ENCODE measurements at places on chromosomes 2 and 18. TPM values are rescaled to one million over a fixed set of nuclear protein-coding genes. Genes with fewer than 3 reads are reported as not detected.

Gene EPB41L5
- 48.7 TPM for total RNA-seq

DNA sequence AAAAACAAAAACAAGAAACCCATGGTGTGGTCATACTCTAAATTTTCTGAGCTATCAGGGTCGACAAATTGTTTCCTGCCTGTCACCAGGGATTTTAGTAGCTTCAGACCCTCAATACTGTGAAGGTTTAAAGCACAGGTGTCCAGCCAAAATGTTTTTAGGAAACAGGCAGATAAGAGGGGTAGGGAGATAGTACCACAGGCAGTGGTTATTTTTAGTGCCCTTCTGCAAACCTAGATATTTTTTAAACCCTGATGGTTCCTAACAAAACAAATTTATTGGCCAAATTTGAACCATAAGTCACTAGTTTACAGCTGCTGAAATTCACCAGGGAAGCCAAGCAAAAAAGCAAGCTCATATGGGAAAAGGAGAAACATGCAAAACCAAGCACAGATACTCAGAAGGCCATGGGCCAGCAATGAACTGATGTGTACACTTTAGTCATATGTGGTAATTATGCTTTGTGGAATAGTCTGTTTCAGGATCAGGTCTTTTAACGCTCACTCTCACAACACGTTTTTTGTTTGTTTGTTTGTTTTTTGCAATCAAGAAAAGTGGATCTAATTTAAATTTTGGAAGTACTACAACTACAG lies 156.8 kb upstream of the STK17B start:
- DNase-seq = no peak

DNA sequence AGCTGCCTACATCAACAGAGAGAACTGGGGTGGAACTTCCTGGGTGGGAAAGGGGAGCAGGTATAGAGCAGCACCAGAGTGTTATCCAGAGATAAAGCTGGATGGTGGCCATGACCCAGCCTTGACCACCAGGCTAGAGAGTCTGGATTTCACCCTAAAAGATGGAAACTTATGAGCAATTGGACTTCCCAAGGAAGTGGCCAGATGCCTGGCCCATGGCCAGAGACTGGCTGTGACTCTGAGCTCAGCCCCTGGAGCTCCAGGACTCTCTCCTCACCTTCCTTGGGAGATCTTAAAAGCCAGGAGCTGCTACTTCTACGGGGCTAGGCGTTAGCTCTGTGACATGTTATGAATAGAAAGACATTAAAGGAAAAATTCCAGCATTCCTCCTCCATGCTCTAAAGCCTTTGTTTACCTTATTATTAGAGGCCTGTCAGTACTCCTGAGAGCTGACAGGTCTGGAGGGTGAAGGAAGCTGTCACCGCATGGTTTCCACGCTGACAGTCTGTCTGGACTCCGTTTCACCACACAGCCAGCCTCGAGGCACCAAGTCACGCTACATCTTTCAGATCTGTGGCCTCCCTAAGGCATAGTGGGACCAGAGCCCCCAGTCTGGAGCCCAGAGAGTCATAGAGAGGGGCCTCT lies 260.0 kb upstream of the SIX2 start:
- DNase-seq = no peak

Gene UPP2
- total RNA-seq = 3.8 TPM

DNA sequence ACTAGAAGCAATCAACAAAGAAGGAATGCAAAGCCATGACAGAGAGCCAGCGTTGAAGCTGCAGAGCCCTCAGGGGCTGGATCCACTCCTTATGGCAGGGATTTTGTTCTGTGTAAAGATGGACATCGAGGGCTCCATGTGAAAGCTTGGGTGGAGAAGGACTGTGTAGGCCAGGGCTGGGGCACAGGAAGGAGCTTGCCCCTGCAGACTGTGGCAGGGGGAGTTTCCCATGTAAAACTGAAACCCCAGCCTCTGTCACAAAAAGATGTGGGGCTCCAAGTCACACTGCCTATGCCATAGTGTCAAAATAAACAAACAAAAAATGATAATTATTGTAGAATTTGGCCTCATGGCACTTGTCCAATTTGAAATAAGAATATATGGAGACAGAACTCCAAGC lies 408.7 kb upstream of the HS6ST1 start:
- no peak for DNase-seq

- no peak for DNase-seq
Observed at GRCh38 chr2:215911301-215912085, 101.9 kb downstream of the MREG start.

GRCh38 chr2:213119061-213119809 lies 32.2 kb downstream of the IKZF2 start:
- DNase-seq = no peak

DNA sequence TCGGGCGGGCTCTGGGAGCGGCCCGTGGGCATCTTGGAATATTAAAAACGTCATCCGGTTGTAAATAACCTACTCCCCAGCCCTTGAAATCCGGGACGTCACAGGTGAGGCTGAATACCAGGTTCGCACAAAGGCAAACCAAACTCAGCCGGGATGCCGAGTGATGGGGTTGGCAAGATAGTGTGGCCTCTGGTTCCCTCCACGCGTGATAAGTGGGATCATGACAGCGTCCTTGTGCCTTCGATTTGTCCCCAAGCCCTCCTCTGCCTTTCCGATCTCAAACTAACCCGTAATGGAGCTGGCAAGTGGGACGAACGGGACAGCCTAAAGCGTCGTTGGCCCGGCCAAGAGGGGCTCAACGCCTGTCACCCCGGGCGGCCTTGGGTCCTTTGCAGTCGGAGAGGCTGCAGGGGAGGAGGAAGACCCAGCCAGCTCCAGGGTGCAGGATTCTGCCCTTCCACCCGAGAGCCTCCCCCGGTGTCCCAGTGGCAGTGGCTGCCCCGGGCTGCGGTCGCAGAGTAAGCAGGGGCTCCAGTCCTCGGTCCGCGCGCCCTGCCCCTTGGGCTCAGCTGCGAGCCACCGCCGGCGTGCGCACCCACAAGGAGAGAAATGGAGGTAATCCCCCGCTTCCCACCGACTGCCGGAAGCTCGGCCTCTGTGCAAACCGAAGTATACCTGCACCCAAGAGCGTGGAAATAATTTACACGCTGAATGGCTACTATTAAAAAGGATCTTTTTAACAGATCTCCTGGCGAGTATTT lies 13.4 kb upstream of the PAX3 start:
- no peak for DNase-seq

GRCh38 chr2:98702858-98703620 lies 27.9 kb downstream of the MGAT4A start:
- DNase-seq = no peak

DNA sequence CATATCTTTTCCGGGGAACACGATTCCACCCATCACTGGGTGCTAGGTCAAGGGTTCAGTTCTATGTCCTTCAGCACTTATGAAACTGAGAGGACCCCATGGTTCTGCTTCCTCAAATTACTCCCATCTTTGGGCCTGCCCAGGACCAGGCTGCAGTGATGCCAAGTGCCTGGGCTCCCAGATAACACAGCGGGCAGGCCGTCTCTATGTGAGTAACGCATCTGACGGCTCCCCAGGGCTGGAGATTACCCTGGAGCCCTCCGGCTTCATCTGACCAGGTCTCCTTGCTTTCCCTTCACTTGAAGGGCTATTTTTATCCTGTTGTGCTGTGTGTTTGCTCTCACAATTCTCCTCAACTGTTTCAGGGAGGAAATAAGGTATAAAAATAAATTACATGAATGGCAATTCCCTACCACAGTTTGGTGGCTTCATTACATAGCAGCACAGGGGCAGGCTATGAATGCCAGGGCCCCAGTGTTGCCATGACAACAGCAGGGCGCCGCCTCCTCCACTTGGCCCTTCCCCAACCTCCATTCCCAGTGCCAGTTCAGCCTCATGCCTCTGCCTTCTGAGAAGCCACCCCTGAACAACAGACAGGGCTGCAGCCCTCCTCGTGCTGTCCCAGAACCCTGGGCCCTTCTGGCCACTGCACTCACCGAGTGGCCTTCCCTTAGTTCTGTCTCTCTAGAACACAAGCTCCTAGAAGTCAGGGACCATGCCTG lies 25.4 kb upstream of the TMEM131 start:
- DNase-seq = peak; percentile 67

GRCh38 chr2:240121190-240121589 lies 14.9 kb downstream of the COPS9 start:
- DNase-seq = no peak

Gene GKN1
- total RNA-seq = not detected

- DNase-seq = no peak
Observed at GRCh38 chr2:171814883-171815282, 79.2 kb downstream of the SLC25A12 start.

Gene UGT1A10
- total RNA-seq = not detected

Gene UGT1A4
- total RNA-seq = not detected

Gene PDCL3
- 11.3 TPM for total RNA-seq

DNA sequence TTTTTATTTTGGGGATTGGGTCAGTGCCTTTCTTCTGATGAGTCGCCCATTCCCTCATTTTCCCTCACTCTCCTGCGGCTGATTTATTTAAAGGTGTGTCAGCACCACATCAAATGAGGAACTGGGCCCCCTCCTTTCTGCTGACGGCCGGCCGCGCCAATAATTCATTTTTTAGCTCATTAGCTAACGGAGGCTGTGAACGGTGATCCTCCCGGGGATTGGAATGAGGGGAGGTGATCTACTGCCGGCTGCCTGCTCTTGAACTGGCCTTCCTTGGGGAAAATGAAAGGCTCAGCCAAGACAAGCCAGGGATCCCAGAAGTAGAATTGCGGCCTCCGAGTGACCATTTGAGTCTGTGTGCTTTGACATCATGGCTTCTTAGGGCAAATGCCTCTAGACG lies 54.2 kb downstream of the GBX2 start:
- DNase-seq = no peak

DNA sequence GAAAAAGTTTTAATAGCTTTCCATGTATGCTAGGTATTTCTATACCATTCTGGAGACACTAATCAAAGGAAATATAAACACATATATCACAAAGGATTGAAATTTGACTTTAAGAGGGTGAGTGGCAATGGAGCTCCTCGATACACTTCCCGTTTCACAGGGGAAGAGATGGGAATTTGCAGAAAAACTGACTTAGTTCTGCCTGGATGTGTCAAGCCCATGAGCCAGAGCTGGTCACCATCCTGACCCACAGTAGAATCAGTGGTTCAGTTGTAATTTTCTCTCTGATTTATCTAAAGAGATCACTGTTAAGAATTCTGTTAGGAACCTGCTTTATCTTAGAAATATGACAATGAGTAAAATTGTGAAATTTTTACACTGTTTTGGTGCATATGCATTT lies 34.2 kb downstream of the PLCL1 start:
- DNase-seq = no peak

DNA sequence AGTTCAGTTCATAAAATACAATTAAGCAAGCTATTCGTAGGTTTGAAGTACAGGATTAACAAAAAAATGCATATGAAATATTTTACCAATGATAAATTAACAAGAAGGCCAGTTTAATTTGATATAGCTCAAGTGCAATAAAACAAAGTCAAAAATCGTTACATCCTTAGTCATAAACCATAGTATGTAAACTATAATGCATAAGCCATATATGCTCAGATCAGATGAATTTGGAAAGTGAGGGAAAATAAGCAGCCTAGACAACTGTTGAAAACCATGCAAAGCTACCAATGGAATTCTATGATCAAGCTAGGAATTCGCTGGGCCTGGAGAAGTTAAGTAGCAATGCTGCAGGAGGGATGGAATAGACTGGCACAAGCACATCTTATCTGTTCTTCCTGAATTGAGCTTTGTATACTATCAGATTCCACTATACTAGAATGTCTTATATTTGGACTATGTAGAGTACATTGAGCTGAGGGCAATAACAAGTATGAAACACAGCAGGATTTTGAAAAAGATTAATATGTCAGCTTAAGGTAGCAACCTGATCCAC lies 682.0 kb downstream of the IRS1 start:
- no peak for DNase-seq

GRCh38 chr2:24893934-24894333 lies 26.1 kb downstream of the ADCY3 start:
- no peak for DNase-seq

- DNase-seq = no peak
Observed at GRCh38 chr2:240129311-240129710, 6.8 kb downstream of the COPS9 start.

DNA sequence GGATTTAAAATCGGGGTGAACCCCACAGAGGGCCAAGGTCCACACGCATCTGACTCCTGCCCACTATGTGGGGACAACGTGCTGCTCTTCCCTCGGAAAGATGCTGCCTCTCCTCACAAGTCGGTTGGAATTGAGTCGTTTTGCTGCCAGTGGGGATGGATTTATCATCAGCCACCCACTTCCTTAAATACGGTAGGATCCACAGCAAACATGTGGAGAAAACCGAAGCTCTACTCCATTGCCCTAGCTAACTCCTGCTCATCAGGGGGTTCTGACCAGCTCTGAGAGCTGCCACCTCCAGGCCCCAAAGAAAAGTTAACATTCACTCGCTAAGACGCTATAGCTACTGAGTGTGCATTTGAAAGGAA lies 80.9 kb downstream of the CHRNA1 start:
- DNase-seq = no peak

Gene ANKRD53
- total RNA-seq = 0.91 TPM

DNA sequence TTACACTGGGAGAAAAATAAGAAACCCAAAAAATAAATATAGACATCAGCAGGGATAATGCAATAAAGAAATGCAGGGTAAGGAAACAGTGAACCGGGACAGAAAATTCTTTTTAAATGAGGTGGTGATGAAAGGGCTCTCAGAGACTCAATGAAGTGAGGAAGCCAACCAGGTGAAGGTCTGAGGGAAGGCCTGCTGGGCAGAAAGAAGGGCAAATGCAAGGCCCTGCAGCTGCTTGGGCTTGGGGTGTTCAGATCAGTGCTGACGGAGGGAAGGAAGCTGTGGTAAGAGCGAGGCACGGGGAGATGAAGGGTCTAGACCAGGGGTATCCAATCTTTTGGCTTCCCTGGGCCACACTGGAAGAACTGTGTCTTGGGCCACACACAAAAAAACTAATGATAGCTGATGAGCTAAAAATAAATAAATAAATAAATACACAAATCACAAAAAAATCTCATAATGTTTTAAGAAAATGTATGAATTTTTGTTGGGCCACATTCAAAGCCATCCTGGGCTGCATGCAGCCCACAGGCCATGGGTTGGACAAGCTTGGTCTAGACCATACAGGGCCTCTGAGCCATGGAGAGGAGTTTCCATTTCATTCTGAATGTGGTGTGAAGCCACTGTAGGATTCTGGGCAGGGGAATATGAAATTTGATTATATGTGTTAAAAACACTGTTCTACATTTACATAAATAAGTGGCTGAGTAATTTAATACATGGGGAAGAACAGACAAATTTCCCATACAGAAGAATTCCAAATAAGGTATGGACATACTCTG lies 96.3 kb upstream of the DNMT3A start:
- no peak for DNase-seq

- no peak for DNase-seq
Observed at GRCh38 chr2:37874470-37874869, 50.6 kb upstream of the RMDN2 start.

DNA sequence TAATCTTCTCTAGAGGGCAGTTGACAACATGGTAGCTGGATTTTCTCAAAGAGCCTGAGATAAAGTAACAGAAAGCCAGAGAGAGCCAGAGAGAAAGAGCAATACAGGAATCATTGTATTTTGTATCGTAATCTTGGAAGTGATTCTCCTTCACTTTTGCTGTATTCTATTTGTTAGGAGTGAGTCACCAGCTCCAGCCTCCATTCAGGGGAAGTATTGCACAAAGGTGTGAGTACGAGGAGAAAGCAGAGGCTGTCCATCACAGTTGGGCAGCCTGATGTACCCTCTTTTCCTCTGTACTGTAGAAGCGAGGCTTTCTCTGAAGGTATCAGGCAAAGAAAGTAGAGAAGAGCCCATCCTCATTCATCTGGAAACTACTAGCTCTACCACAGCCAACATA lies 176.8 kb downstream of the KCNS3 start:
- DNase-seq = no peak

Data from dorsolateral prefrontal cortex (tissue), 122 donors.